Thymus (tissue), 14 donors: ENCODE measurements at places on chromosomes 16 and 17. TPM values are rescaled to one million over a fixed set of nuclear protein-coding genes. Genes with fewer than 3 reads are reported as not detected.

CCDC200 gene
- 0.39 TPM for polyA plus RNA-seq

GRCh38 chr17:6815775-6816174 lies 15.8 kb downstream of the TEKT1 start:
- DNase-seq: no peak

- no peak for DNase-seq
Measured at GRCh38 chr16:57471852-57472664, 9.6 kb downstream of the POLR2C start.

DNA sequence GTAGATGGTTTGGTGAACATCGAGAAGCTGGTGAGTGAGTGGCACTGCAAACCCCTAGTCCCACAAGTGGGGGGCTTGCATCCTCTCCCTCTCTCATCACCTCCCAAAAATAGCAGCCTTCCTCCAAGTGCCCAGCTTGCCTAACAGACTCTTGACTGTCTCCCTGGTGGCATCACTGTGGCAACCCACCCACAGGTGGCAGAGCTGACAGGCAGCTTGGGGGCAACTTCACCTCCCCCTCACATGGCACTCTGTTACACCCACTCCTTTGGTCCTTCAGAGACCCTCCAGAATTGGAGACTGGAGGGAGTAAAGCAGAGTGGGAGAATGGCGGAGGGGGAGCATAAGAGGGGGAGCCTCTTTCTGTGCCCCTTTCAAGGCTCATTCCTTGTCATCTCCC lies 15.7 kb downstream of the RAPGEFL1 start:
- DNase-seq: no peak
